G401 (cell line): ENCODE measurements at places on chromosomes 2 and 18.
A peak's percentile ranks its signal among the peaks of the same experiment; 100 is the strongest.

GRCh38 chr18:2680216-2680792 is 24.8 kb downstream of the SMCHD1 start:
- DNase-seq = no peak

GRCh38 chr2:96868555-96869280 is 1.2 kb downstream of the SEMA4C start:
- DNase-seq = peak; percentile 59

GRCh38 chr18:23953984-23954383 is 60.6 kb upstream of the TTC39C start:
- no peak for DNase-seq

- no peak for DNase-seq
Observed at GRCh38 chr2:235402422-235402821, 91.4 kb upstream of the AGAP1 start.

DNA sequence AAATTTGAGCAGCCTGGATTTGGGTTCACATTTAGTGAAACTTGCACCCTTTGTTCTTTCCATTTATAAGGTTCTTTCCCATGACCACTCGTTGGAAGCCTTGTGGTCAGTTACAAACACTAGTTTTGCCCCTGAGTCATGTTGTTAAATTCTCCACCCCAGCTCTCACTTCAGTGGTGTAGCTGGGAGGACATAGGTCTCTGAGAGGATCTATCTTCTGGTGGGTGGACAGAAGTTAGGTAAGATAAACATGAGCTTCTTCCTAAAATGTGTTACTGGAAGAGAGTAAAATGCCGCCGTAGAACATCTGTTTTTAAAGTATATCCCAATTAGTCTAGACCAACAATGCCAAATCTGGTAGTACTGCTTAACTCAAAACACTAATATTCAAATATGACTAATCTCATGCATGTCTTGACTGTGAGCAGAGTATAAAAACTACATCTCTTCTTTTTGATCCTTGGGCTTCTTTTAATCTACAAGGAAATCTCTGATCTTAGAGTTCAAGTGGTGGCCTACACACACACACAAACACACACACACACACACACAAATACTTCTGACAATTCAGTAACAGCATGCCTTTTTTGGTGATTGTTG is 162.6 kb upstream of the FN1 start:
- no peak for DNase-seq

GRCh38 chr18:13003466-13003896 is 12.3 kb downstream of the CEP192 start:
- DNase-seq = peak; percentile 32

DNA sequence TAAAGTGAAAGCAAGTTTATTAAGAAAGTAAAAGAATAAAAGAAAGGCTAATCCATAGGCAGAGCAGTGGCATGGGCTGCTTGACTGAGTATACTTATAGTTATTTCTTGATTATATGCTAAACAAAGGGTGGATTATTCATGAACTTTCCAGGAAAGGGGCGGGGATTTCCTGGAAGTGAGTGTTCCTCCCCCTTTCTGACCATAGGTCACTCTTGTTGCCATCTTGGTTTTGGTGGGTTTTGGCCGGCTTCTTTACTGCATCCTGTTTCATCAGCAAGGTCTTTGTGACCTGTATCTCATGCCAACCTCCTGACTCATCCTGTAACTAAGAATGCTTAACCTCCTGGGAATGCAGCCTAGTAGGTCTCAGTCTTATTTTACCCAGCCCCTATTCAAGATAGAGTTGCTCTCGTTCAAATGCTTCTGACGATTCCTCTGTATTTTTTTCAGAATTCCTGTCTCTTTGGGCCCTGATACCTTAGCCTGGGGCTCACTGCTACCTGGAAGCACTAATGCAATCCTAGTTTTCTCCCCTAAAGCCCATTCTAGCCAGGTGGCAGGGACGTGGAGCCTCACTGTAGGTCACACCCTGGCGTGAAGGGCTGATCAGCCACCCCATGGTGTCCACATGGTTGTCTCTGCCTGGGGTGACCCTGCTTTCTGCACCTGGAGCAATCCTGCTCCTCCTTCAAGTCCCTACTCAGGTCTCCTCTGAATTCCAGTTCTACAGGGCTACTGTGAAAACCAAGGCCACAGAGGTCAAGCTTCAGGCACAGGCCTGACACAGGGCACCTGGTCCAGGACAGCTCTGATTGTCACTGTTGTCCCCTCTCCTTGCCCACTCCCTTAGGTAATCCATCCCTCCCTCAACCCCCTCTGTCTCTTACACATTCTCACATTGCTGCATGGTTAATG is 6.0 kb upstream of the SLC35F6 start:
- DNase-seq = peak; percentile 27

DNA sequence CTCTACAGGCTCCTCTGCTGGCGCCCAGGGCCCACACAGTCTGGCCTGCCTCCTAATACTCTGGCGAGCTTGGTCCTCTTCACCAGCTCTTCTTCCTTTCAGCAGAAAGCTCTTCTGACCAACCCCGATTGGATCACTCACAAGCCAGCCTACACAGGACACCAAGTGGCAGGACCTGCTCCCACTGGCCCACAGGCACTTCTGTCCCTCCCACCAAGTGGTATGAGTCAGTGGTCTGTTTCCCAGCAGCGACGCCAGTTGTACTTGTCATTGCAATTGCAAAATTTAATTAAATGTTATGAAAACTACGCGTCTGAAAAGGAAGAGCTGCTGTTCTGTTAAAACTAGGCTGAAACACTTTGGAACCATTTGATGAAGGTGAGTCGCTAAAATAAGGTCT is 46.7 kb downstream of the NDUFA10 start:
- DNase-seq = no peak

DNA sequence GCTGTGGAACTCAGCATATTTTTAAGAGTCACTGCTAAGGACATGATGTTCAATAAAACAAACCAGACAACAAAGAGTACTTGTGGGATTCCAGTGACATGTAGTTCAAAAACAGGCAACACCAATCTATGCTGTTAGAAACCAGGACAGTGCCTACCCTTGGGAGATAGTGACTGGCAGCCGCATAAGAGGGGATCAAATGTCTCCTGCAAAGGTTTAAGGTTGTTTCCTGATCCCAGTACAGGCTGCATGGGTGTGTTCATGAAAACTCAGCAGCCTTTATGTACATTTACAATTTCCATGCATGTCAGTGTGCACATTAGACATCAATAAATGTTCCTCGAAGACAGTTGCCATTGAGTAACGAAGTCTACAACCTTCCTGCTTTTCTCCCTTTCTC is 183.8 kb downstream of the PID1 start:
- no peak for DNase-seq

DNA sequence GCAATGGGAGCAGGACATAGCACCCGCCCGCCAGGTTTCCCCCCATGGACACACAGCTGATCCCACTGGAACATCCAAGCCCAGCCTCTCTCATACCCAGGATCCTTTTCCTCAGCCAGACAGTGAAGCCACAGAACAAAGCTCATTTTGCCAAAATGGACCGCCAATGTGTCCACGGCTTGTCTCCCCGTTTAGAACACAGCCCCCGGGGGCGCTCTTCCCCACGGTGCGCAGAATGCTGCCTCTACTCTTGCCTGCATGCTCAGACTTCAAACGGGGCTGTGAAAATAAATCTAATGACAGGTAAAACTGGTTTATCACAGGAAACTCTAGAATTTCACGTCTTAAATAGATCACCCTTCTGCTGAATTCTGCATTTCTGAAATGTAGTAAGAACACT is 548.5 kb upstream of the ID2 start:
- no peak for DNase-seq

DNA sequence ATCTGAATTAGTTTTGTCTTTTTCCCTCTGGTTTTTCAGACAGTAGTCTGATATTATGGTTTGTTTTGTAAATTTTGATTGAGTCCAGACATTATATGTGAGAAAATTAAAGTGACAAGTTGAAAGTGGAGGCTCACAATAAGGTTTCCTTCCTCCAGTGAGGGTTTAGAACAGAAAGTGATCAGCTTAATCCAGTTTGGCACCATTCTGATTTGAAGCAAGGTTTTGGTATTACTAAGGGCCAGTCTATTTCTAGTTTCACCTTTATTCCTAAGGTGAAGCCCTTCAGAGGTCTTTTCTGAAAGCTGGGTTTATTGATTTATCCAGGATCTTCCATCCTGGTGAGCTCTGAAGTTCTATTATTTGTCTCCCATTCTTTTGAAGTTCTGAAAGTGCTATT is 68.7 kb downstream of the CDC42EP3 start:
- no peak for DNase-seq

DNA sequence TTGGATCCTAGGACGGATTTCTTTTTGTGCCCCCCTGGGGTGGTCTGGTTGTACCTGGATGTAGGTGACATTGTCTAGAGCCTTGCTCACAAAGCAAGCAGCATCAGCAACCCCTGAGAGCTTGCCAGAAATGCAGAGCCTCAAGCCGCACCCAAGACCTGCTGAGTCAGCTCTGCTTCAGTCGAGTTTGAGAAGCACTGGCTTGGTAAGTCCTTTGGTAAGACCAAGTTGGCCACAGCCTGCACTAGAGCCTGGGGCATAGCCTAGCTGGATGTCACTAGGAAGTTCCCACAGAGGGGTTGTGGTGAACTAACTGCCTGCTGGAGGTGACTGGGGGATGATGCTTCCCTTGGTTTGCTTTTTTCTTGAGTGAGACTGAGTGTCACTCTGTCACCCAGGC is 6.2 kb downstream of the ABCG5 start:
- no peak for DNase-seq
